ENCODE measurements at places on chromosomes 2 and 18.

GRCh38 chr2:241011751-241012510 is 13.5 kb downstream of the SNED1 start:
- no peak for DNase-seq

DNA sequence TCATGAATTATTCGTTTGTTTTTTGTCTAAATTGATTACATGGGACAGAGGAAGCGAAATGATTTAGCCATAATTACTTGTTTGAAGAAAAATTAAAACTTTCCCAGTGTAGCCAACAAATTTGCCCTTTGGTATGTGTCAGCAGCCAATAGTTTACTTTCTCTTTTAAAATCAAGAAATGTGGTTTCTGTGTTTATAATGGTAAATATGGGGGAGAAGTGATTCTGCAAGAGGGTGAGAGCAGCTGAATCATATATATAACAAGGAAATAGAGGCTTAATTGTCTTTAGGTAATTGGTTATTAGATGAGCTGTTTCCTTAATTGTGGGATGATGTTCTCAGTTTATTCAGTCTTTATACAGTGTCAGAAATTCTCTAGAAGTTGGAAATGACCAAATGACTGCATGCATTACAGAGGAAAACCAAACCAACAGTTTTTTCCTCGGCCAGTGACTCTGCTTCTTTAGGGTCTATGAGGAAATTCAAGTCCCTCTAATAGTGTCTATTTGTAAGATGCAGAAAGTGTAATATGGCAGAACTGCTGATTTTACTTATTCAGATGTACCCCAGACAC is 132.9 kb downstream of the AGPS start:
- no peak for DNase-seq

- DNase-seq = no peak
Measured at GRCh38 chr2:74457129-74457548, 1.1 kb upstream of the WBP1 start.

DNA sequence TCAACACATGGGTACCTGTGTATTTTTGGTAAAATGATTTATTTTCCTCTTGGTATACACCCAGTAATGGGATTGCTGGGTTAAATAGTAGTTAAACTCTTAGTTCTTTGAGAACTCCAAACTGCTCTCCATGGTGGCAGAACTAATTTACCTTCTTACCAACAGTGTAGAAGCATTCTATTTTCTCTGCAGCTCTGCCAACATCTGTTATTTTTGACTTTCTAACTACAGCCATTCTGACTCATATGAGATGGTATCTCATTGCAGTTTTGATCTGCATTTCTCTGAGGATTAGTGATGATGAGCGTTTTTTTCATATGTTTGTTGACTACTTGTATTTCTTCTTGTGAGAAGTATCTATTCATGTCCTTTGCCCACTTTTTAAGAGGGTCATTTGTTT is 180.6 kb downstream of the FSIP2 start:
- DNase-seq = no peak

- DNase-seq = no peak
Measured at GRCh38 chr2:174336501-174337336, 2.0 kb downstream of the SP9 start.

- DNase-seq = no peak
Measured at GRCh38 chr2:25885933-25886332, 7.6 kb upstream of the ASXL2 start.

DNA sequence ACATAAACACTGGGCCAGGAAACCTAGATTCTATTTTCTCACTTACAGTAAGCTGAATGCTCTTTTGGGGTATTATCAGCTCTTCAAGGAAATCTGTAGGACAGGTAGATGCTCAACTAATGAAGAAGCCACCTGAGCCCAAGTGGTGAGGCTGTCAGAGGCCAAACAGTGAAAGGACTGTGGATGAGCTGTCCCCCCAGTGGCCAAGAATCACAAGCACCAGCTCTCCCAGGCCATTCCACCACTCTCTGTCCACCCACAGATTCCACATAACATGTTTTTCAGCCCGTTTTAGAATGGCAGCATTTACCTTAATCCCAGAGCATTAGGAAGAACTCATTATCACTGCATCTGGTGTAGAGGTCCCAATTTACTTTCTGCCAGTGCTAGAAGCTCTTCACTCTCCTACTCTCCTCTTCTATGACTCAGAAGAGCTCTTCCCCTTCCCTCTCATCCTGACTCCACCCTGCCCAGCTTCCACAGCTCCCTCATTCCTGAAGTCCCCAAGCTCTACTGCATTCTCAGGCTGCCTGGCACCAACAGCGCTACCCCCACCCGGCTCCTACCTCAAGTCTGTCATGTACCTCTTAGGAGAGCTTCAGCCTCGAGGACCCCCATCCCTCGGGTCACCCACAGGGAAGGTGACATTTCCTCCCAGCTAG is 43.8 kb upstream of the GORASP2 start:
- no peak for DNase-seq

DNA sequence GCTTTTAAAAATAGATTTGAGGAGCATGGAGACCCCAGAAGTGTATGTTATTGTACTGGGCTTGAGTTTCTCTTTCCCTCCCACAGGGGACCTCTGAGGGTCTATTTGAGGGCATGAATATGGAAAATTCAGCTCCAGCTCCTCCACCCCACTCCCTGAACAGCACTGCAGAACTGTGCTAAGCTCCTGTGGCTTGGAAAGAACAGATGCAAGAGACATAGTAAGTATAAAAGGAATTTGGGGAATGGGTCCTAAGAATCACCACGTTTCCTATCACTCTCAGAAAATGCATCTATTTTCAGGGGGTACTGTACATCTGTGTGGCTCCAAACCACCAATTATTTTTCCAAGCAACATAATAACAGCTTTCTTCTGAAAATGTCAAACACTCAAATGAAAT is 416.1 kb downstream of the ZNF521 start:
- DNase-seq = no peak

DNA sequence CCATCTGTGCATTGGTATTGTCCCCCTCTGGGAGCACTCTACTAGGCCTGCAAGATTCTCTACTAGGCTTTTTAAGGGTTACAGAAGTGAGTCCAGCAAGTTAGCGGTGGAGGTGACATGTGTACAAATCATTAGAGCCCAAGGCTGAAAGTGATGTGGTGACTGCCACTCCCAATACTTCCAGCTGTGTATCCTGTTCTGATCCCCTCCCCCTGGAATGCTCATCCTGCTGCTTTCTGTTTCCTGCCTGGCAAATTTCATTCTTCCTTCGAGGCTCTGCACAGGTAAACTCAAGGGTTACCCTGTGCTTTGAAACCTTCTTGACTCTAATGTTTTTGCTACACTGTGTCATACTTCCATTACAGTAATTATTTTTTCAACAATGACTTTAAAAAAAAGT is 258.5 kb upstream of the REV1 start:
- DNase-seq = no peak
